ENCODE measurements at places on chromosomes 1 and 21. TPM values are rescaled to one million over a fixed set of nuclear protein-coding genes. Genes with fewer than 3 reads are reported as not detected.

The DEPDC1 gene
- 0.11 TPM for total RNA-seq

The NMNAT2 gene
- 2.5 TPM for total RNA-seq

The SH2D2A gene
- 0.40 TPM for total RNA-seq

The SH2D5 gene
- total RNA-seq = 1.8 TPM

The RNU1-4 gene
- 4,661 TPM for total RNA-seq

The KRTAP21-3 gene
- total RNA-seq = not detected

The PLA2G4A gene
- total RNA-seq = 3.9 TPM

GRCh38 chr1:202959276-202959620 is 1.1 kb upstream of the ADIPOR1 start:
- no peak for DNase-seq

GRCh38 chr1:58924821-58925220 is 141.0 kb upstream of the JUN start:
- DNase-seq = no peak

GRCh38 chr1:230300322-230301301 is 125.5 kb downstream of the PGBD5 start:
- DNase-seq = no peak

- DNase-seq = no peak
Observed at GRCh38 chr1:59900640-59901039, 25.9 kb downstream of the CYP2J2 start.

- no peak for DNase-seq
Observed at GRCh38 chr1:217024911-217025310, 301.7 kb upstream of the ESRRG start.

GRCh38 chr21:14603202-14603601 is 57.1 kb upstream of the SAMSN1 start:
- DNase-seq = no peak

Data from ovary (tissue), 10 donors.